ENCODE measurements at places on chromosomes 5 and 9.
A peak's percentile ranks its signal among the peaks of the same experiment; 100 is the strongest.

DNA sequence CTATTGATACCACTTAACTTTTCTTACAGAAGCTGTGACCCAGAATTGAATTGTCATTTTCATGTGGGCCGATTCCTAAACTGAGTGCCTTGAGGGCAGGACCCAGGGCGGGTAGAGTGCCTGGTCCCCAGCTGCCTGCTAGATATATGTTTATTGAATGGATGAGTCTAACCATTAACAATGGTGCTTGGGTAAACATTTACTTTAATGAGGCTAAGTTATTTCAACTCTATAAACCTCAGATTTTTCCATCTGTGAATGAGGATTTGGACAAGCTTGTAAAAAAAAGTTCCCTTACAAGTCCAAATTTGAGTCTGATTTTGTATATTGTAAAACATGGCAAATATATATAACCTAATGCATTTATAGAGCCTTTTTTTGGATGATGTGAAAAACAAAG lies 181.8 kb upstream of the ELL2 start:
- DNase-seq = peak; percentile 46

DNA sequence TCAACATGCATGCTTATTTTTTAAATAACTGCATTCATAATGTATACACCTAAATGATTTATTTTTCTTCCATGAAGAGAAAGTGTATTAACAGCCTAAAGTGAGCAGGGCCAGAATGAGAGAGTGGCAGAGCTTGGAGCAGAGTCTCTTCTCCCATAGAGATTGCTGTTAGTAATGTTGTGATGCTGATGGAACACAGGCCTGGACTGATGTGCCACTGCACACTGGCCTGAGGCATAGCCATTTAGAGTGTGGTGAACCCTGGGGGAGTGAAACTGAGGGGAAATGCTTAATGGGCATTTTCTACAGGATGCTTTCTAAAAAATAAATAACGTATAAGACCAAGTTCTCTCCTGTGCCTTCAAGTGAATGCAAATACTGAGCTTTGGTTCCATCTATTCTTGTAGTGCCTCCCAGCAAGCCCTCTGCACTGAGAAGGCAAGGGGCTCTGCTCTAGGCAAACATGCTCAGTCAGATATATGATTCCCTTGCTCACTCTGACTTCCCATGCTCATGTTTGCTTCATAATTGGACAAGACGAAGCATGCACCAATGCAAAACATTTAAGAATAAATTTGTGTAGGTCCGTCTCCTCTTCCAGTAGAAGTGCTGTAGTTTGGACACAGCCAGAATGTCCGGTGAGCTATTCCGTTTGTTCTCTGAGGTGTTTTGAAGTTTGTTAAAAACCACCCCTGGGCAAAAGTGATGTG lies 185.7 kb downstream of the PBX3 start:
- no peak for DNase-seq

DNA sequence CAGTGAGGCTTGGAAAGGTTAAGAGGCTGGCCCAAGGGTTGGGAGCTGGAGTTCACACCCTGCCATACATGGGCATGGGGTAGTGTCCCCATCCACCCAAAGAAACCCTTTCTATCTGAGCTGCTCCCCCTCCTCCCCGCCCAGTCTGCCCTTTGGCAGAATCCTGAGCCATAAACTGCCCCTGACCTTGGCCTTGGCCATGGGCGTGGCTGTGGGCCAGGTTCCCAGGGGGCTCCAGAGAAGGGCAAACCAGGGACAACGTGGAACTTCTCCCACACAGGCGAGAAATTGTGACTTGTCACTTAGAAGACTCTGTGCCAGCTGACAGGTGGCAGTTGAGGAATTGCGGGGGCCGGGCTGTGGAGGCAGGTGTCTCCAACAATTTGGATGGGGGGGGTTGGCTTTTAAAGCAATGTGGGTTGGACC lies 4.8 kb downstream of the FAM78A start:
- no peak for DNase-seq

DNA sequence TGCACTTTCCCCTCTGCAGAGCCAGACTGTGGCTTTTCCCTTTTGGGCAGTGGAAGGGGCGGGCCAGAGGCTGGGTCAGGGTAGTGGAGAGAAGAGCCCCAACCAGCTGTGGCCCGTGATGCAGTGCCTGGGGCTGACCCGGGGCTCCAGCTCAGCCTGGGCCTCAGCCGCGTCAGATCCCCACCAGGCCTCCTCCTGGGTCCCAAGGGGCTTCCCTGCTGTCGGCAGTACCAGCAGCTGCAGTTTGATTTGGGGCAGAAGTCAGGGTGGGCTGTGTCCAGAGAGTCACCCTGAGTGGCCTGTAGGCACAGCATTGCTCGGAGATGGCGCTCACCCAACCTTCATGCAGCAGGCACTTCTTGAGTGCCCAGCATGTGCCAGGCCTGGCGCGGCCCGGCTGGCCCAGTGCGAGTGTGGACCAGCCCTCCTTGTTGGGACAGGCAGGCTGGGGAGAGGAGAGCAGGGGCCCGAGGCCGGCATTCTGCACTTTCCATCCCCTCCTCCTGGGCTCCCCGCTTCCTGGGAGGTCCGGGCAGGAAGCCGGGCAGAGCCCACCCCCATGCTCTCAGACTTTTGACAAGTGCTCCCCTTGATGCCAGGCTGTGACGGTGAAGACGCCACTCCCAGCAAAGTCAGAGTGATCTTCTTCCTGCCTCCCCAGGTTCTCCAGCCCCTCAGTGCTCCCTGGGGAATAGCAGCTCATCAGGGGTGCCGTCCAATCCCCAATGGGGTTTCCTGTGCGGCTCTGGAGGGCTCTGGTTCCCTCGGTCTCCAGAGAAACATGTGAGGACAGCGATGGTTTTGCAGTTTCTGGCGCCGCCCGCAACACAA lies 88.3 kb upstream of the COL5A1 start:
- no peak for DNase-seq

DNA sequence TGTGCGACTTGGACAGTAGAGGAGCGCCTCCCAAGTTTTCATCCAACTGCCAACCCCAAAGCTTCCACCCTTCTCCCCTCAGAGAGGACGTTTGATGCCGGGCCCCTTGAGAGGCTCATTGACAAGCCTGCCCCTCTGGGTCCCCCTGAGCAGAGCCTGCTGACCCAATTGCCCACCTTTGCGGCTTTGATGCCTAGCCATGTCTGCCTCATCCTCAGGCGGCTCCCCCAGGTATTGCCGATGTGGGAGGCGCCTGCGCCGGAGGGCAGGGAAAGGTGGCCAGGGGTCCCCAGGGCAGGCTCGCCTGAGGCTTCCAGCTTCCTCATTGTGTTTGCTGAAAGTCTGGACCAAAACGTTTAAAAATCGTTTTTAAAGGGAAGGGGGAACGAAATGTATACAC lies 1.4 kb downstream of the ODF2 start:
- DNase-seq = no peak
